Fibroblast of mammary gland (primary cell): ENCODE measurements at places on chromosomes 12 and 14.
A peak's percentile ranks its signal among the peaks of the same experiment; 100 is the strongest.

DNA sequence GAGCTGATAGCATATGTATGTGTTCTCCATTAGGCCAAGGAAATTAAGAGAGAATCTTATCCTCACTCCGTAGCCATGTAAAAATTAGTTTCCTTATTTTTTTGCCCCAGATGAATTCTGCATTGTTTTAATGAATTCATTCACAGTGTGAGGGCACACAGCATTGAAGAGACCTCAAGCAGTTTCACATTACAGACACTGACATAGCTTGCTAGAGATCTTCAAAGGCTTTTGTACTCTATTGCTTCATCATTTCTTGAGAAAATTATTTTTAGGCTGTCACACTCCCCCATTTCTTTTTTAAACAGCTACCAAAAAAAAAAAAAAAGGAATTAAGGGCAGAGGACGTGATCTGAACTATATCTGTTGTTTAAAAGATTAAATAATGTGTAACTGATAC is 251.1 kb downstream of the BCAT1 start:
- no peak for DNase-seq

- DNase-seq: no peak
These were observed 352.9 kb upstream of the OR4E1 start for GRCh38 chr14:22026527-22026926.

DNA sequence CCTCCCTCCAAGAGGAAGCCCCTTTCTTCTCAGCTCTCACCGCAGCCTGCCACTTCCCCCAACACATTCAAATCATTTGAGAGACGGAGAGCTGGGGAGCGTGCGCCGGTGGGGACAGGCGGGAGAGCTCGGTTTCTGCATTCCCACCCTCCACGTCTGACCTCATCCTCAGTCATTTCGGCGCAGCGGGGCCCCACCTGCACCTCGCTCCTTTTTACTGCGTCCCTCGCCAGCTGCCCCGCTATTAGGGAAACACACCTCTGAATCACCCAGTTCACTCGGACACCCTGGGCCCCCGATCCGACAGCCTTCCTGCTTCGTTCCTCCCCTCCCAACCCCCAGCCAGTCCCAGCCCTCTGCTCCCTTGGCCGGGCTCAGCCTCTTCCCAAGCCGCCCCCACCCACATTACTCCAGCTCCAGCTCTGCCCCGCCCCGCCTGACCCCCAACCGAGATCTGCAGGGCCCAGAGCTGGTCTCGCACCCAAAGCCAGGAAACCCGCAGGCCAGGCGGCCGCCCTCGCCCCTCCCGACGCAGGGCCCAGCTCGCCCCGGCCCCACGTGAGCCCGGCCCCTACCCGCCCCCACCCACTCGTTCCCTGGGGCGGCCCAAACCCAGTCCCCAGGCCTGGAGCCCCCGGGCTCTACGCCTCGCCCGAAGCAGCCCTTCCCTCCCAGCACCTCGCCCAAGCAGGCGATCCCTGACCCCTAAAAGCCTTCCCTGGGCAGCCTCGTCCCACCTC is 783 bp downstream of the CORO1C start:
- peak; percentile 85 for DNase-seq

GRCh38 chr12:52452101-52452500 is at the start of gene KRT6B:
KRT6B (minus strand) TSS chr12:52452146; CDS start chr12:52452078, 68 bp downstream.
- DNase-seq: no peak

DNA sequence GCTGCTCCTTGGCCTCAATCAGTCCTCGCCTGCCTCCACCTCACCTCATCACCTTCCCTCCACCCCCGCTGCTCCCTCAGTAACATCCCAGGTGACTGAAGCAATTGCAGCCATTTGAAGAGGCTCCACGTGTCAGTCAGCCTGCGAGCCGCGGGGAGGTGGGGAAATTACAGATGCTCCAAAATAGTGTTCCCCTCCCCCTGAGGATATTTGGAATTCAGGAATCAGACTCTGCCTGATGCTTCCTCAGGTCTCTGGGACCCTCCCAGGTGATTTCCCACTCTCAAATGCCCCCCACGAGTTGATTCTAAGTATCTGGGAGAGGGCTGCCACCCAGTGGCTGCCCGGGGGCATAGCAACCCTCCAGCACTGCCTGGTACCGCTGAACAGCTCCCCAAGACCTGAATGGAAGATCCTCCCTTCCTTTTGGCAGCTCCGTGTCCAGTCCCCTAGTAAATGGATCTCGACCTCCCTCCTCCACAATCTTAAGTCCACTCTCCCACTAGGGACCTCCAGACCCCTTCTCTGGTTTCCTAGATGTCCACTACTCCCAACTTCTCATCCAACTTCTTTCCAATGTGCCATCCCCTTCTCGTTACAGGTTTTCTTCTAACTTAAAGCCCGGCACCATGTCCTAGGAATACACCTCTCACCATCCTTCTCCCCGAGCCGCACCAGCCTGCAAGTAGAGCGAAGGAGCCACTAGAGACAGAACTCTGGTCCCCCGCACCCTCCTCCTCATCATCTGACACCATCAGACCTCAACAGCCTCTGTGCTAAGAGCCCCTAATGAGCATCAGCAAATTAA is 1.4 kb upstream of the ASIC1 start:
- DNase-seq: peak; percentile 54

DNA sequence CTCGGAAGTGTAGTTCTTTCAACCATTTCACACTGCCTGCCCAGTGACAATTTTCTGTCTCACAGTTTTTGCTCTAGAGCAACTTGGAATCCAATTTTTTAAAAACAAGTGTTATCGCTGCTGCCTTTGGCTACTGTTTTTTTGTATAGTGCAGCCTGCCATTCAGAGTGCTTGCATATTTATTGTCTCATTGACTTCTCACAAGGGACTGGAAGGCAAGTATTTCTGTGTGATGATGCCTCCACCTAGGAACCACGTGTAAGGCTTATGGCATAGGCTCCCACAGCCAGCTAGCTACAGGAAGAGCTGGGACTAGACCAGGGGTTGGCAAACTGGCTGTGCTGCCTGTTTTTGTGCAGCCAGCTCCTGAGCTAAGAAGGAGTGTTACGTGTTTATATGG is 903 bp downstream of the PARPBP start:
- peak; percentile 51 for DNase-seq

GRCh38 chr12:120539303-120539702 is 5.1 kb downstream of the RNF10 start:
- DNase-seq: peak; percentile 87

DNA sequence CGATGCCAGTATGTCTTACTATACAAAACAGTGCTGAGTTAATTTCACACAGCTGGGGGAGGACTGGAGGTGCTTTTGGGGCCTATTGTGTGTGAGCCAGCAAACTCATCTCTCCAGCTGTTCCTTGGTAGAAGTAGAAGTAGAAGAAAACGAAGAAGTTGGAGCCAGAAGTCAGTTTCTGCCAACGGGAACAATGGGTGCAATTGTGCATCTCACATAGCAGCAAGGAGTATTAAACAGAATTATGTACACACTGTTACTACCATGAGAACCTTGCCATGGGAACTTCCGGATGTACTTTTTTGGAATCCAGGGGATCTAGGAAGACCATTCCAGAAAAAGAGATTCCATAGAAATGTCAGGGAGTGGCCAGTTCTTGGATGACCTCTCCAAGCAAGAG is 88.6 kb downstream of the VCPKMT start:
- DNase-seq: no peak

DNA sequence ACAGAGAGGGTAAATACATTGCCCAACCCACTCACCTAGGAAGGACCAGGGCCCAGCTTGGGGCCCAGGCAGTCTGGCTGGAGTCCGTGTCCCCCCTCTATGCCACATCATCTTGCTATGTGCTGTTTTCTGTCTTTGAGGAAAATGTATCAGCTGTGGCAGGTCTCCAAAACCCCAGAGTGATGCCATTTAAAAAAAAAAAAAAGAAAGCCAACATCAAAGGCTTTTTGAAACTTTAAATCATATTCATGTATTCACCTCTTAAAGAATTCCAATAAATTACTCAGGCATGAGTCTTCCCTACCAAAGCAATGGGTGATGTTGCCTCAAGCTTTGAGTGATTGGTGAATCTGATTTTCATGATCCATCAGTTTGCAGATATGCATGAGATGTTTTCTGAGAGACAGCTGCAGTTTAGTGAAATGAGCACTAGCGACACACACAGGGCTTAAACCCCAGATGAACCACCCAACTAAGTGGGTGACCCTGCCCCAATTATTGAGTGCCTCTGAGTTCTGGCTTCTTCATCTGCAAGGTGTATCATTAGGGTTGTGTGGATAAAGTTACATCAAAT is 6.1 kb downstream of the KRT81 start:
- peak; percentile 48 for DNase-seq

DNA sequence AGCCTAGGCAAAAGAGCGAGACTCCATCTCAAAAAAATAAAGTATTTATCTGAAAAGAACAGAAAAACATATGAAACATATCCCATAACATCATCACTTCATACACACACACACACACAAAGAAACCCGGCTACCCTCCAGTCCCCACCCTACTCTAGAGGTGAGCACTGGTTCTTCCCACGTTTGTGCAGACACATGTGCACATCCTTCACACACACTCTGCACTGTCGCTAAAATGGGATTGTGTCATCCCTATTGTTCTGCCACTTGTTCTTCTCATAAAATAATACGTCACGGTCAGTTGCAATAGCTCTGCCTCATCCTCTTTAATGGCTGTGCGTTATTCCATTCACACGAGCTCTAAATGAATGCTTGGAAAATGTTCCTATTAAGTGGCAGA is 85.9 kb upstream of the ANO2 start:
- no peak for DNase-seq

GRCh38 chr12:6763380-6763779 is 2.8 kb upstream of the PTMS start:
- no peak for DNase-seq

GRCh38 chr12:4762773-4763172 is 42.6 kb downstream of the GALNT8 start:
- no peak for DNase-seq

DNA sequence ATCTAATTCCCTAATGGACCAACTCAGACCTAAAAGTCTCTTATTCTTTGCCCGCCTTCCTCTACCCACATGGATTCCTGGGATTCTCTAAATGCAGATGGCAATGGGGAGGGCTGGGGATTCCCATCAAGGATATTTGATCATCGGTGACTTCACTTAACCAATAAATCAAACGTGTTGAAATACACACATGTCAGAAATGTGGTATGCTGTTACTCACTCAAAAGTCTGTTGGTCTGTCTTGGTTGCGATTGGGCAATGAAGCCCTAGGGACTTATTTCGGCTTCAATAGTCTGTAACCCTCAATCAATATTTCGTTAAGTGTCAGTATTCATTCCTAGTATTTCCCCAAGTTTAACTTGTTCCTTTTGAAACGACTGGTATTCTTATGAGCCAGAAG is 117.2 kb upstream of the DIO3 start:
- DNase-seq: peak; percentile 87

DNA sequence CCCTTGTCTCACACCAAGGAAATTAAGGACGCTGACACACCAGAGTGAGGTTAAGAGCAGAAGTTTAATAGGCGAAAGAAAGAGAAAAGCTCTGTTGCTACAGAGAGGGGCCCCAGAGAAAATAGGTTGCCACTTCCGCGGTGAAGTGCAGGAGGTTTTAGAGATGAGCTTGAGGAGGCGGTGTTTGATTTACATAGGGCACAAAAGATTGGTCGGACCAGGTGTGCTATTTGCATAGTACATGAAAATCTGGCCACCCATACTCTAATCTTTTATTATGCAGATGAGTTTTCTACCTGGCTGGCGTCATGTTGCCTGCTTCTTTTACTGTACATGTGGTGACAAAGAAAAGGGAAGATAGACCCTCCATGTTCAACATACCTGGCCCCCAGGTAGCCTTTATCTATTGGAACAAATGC is 23.3 kb upstream of the MYF6 start:
- no peak for DNase-seq

- DNase-seq: peak; percentile 58
These were observed 7.0 kb downstream of the NUBPL start for GRCh38 chr14:31568161-31568560.

DNA sequence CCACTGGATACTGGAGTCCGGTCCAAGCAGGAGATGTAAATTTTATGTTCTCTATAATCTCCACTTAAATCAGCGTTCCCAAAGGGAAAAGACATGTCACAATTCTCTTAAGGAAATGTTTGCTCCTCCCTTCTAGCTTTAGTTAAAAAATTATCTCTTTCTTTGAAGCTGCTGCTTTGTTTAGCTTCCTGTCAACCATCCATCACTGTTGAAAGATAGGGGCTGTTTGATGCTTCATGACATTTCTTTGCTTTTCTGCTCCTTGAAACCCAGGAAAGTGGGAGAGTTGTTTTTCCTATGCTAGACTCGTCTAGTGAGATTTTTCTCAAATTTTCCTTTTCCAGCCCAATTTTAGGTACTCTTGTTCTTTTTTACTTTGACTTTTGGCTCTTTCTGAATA is 31.9 kb downstream of the MBIP start:
- no peak for DNase-seq

GRCh38 chr12:93944911-93945310 is 203.5 kb upstream of the PLXNC1 start:
- no peak for DNase-seq

DNA sequence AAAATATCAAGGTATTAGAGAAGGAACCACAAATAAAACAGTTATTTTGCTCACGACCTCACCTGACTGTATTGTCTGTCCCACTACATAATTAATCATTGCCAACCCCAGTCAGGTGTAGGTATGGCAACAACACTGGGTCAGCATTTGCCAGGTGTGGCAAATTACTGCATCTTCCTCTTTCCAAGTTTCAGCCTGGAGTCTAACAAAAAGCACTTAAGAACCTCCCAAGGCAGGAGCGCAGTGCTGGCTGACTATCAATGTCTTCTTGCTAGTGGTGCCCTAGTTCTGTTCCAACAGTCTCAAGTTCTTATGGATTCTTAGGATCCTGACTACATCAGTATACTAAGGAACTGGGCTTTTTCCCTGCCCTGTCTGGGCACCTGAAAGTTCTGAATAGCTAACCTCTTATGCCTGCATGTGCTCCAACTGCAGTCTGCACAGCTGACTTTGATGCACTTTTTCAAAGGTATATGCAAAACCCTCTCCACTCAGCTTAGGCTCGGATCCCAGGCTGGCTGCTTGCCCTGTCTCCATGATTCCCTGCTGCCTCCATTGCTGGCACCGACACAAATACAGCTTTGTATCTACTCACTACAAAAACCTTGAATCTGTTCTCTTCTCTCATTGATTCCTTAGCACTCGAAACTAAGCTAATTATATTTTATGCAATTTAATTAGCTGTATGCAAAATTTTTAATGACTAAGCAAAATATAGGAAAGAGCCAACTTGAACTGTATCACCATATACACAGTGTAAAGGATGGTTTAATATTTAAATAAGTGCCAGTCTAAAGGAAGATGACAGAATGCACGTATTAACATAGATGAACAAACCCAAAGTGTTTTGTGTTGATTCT is 113.3 kb downstream of the PRKD1 start:
- peak; percentile 43 for DNase-seq

GRCh38 chr14:78359581-78359980 is 189.4 kb downstream of the NRXN3 start:
- no peak for DNase-seq

- no peak for DNase-seq
These were observed 67.0 kb upstream of the FERMT2 start for GRCh38 chr14:53017837-53018236.
